ENCODE measurements at places on chromosomes 7 and 10.

DNA sequence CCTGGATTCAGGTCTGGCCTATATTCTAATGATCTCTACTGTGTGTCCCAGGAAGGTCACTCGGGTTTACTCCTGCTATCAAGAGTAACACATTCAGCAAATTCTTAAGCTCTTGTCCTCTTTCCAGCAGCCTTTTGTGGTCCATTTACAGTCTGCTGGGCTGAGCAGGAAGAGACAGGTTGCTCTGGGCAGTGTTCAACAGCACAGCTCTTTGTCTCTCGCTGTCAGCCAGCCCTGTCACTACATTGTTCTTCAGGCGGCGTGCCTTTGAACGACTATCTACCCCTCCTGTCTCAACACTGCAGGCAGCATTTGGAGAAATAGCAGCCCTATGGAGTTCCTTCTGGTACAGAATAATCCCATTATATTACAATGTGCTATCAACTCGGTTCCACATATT lies 192.2 kb upstream of the TBX20 start:
- no peak for DNase-seq

DNA sequence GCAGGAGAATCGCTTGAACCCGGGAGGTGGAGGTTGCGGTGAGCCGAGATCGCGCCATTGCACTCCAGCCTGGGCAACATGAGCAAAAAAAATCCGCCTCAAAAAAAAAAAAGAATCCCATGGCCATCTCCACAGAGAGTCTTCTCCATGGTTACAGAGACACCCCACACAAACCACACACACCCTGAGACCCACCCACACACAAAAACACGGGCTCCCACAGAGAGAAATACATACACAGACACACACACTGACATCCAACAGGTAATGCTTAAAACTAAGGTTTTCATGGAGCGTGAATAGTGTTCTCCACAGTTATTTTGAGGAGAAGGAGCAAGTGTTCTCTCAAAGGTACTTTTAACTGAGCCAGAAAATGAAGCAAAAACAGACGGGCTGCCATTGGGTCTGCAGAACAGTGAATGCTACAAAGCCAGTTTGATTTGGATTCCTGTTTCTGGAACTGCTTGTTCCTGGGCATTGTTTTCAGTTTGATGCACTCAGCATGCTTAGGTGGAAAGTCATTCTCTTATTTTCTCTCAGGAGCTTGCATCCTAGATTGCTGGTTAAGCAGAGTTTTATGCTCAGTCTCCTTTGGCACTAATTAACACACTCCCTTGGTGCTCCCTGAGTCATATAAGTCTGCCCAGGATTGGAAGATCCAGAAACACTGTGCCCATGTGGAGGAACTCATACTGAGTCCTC lies 15.4 kb downstream of the AHCYL2 start:
- no peak for DNase-seq

DNA sequence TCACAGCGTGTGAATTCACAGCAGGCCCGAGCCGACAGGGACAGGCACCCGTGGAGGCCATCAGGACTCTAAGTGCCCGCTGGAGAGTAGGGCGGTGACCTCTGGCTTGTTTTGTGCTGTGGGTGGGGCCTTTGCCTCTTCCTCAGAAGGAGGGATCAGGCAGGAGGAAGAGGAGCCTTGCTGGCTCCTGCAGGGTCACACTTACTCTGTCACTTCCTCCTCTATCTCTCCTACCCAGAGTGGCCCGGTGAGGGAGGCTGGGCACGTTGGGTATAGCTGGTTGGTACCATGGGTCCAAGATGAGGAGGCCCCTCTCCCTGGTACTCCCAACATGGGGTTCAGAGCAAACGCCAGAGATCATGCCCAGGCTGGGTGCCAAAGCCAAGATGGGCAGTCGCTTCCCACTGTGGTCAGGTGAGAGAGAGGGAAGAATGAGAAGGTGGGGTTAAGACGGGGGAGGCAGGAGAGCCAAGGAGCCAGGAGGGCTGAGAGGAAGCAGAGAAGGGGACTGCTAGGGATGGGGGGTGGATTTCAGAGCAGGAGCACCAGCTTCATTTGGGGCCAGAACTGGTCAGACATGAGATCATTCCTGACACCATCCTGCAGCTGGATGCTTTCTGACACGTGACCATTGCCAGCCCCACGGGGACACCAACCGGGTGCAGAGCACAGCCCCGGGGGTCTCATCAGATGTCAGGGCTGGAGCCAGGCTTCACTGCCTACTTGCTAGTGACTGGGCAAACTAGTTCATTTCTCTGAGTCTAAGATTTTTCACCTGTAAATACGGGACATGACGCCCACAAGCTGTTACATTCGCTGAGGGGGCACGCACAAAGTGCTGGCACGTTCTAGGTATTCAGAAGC lies 54.8 kb upstream of the CACUL1 start:
- no peak for DNase-seq

GRCh38 chr10:35387768-35388167 lies 51.5 kb downstream of the CCNY start:
- no peak for DNase-seq

- DNase-seq = no peak
Observed at GRCh38 chr10:21758696-21759095, 224.7 kb downstream of the MLLT10 start.

DNA sequence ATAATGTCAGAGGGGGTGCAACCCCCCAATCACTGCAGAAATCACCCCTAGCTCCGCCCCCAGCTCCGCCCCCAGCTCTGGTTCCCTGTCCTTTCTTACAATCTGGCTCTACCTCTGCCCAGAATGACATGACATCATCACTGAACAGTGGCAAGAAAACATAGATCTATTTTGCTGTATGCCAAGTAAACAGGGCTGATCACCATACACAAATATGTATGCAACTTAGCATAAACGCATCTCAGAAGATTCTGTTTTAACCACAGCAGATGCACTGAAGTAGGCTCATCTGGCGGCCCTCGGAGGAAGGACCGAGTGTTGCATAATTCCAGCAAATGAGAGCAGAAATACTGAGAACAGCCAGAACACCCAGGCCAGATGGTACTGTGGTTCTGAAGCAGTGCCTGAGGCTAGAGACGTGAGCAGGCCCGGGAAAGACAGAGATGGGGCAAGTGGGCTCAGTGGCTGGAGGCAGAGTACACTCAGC lies 293.3 kb upstream of the KLF14 start:
- peak; percentile 98 for DNase-seq

DNA sequence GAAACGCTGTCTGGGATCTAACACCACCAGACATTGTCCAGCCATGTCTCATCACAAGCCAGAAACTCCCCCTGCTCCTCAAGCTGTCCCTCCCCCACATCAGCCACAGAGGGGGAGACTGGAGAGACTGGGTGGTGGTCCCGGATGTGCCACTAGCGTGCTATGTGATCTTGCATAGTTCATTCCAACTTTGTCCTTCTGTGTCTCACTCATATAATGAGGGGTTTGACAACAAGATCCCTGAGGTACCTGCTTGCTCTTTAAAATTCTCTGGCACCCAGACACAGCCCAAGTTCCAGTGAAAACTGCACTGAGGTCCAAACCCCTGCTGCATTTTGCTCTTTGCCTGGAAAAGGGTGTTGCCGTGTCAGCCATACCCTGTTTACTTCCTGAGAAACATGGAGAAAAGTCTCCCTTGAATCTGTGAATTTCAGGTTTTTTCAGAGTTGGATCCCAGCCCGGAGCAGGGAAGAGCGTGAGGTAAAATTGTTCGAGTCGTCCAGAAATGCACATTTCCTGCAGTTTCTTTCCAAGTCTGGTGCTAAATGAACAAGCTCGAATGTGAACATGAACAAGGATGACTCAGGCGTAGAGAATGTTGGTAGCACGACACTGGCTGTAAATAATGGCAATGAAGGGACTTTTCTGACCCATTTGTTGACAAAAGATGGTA lies 156.6 kb downstream of the CCDC3 start:
- DNase-seq = peak; percentile 88

DNA sequence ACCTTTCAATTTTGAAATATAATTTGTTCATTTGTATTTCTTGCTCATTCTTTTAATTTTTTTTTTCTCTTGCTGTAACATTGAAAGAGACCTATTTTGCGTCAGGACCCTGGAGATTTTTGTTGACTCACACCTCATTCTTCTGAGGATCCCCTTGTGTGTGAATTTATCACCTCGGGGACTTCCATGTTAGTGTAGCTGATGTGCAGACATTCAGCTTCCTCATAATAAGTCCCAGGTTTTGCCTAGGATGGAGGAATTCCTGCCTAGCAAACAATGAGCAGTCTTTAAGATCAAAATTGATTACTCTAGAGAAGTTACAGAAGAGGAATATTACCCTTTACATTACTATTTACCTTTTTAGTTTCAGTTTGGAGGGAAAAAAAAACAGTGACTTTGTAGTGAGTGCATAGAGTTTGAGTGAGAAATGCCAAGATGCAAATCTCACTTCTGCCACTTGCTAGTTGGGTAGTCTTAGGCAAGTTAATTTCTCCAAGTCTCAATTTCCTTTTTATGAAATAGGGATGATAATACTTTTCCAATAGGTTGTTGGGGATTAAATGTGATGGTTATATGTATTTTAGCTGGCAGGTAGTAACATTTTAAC lies 14.3 kb downstream of the TES start:
- DNase-seq = no peak

- DNase-seq = no peak
Observed at GRCh38 chr7:134902058-134902457, 84.2 kb upstream of the AGBL3 start.

GRCh38 chr10:8061274-8062211 lies 7.1 kb downstream of the GATA3 start:
- DNase-seq = no peak

DNA sequence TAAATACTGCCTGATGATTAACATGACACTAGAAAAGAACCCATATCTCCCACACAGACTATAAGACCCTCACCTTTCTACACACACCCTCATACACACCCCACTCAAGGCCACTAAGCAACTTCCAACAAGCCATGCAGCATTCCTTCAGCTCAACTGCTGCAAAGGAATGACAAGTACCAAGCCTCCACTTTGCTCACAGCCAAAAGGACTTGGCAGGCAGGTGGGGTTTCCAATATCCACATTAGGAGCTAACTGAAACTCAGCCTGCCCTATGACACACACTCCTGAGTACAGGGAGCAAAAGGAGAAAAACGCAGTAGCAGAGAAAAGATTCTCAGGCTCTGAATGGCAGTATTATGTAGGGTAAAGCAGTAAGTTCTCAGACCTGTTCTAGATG lies 13.4 kb downstream of the USP54 start:
- no peak for DNase-seq

DNA sequence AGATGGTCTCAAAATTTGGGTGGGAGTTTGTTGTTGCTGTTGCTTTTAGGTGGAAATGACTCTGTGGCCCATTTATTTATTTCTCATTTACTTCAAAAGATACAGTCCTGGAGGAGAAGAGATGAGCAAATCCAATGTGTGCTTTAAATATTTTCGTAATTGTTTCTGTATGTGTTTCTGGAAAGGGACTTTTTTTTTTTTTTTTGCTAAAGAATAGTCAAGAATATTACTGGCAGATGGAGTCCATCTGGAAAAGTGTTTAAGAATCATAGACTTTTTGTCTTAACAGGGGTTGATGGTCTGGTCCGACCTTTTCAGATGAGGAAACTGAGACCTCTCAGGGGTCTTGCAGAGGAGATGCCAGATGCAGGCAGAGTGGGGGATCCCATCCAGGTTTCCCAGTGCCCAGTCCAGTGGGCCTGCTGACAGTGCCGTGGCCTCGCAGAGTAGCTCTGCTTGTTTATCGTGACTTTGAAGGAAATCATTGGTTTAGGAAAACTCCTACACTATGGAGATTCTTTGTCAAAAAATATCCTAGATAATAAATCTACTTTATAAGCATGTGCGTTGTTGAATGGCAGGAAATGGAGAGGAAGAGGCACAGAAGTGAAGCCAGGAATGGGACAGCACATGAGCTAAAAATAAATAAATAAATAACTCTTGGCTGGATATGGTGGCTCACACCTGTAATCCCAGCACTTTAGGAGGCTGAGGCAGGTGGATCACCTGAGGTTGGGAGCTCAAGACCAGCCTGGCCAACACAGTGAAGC lies 164.3 kb upstream of the SVIL start:
- DNase-seq = peak; percentile 46

DNA sequence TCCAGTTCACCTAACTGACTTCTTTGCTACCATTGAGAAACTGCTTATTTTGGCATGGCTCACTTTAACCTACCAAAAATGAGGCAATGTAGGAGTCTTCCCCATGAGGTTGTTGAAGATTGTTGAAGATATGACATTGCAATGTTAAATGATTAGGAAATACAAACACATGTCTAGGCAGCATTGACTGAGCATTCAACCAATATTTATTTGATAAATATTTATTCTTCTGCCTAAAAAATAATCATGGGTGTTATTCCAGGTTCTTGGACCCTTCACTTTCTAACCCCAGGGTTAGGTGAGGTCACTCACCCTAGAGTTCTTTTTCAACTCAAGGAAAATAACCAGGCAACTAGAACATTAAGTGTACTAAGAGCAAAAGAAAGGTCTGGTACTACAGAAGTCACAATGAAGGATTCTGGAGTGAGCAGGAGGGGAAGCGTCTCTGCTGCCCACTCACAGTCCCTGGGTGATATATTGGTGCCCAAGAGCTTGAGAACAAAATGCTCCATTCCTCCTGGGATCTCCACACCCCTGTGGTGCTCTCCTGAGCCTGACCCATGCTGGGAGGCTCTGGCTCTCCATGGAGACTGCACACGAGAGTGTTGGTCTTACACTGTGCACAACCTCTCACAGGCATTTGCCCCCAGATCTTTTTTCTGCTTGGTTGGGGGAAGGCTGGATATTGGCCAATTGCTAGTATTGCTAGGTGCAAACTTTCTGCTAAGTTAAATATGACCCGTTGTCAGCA lies 123.4 kb downstream of the SPAG6 start:
- DNase-seq = no peak

- peak; percentile 75 for DNase-seq
Observed at GRCh38 chr10:72126184-72126871, 38.0 kb upstream of the SPOCK2 start.

Data from fibroblast of villous mesenchyme (primary cell).